ENCODE measurements at places on chromosomes 13 and 19. TPM values are rescaled to one million over a fixed set of nuclear protein-coding genes. Genes with fewer than 3 reads are reported as not detected.

IFNL1 gene
- not detected for total RNA-seq

SETDB2 gene
- 1.6 TPM for total RNA-seq

OR7A5 gene
- not detected for total RNA-seq

CEACAM4 gene
- not detected for total RNA-seq

CGB2 gene
- not detected for total RNA-seq

EPS8L1 gene
- total RNA-seq: not detected

TTC9B gene
- total RNA-seq: not detected

KLF1 gene
- total RNA-seq: not detected

XRCC1 gene
- total RNA-seq: 49.7 TPM

FZR1 gene
- 20.8 TPM for total RNA-seq

All from MG63 (cell line).